Ascending aorta (tissue), 2 donors: ENCODE measurements at places on chromosomes 5 and 9.

GRCh38 chr5:124865603-124866354 is 119.3 kb upstream of the ZNF608 start:
- peaks cover 9% of the 10 kb centered on the region for H3K4me1 ChIP-seq
- no peaks in the 10 kb centered on the region for H3K27me3 ChIP-seq
- DNase-seq: no peak
- no peak overlapping the region for H3K27ac ChIP-seq
- no peak overlapping the region for H3K4me3 ChIP-seq
- no peaks in the 10 kb centered on the region for H3K36me3 ChIP-seq

DNA sequence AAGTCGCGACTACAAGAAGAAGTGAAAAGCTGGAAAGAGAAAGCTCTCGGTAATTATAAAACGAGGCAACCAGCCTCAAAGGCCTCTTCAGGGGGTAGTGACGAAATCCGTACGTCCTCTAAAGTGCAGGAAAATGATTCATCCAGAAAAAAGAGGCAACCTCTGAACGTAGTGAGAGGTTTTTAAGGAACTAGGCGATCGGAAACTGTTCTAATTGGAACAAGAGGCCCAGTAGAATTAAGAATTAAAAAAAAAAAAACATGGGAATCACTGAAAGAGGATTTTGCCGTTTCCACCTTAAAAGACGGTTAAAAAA is 1.0 kb downstream of the CSNK1A1 start:
- peaks cover 17% of the 10 kb centered on the region for H3K36me3 ChIP-seq
- peaks cover 30% of the 10 kb centered on the region for H3K4me1 ChIP-seq
- no peaks in the 10 kb centered on the region for H3K27me3 ChIP-seq
- DNase-seq: no peak

DNA sequence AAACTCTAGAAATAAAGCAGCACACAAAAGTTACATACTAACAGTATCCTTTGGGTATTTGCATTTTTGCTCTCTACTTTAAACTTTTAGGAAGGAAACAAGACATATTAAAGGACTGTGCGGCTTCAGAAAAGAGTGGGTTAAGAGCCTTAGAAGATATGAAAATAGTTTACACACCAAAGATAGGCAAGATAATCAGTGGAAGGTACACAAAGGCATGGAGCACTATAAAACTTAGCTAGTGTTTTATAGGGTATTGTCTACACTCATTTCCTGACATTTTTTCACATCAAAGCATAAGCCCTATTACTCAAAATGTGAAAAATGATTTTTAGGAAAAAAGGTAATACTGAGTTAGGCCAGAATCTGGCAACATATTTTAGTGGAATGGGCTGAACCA is 43.7 kb upstream of the APBA1 start:
- no peak overlapping the region for H3K27ac ChIP-seq
- H3K4me3 ChIP-seq: no peak overlapping the region
- H3K27me3 ChIP-seq: no peaks in the 10 kb centered on the region

DNA sequence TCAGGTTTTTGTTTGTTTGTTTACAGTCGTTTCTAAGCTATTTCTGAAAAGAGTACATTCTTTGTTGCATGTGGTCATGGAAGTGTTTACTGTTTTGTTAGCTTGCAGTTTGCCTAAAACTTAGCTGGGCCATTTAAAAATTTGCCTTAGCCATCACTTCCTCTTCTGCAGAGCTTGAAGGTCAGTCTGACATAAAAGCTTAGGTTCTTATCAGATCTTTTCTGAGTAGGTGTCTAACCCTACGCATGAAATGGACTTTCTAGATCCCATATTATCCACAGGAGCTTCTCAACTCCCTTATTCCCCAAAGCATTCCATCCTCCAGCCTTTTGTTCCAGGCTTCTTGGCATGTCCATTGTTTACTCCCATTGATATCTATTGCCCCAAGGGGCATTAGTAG is 90.3 kb downstream of the AP3B1 start:
- peaks cover 19% of the 10 kb centered on the region for H3K36me3 ChIP-seq
- no peak for DNase-seq
- H3K27ac ChIP-seq: no peak overlapping the region
- H3K4me1 ChIP-seq: no peaks in the 10 kb centered on the region
- no peak overlapping the region for H3K4me3 ChIP-seq
- H3K27me3 ChIP-seq: no peaks in the 10 kb centered on the region

- no peak for DNase-seq
- no peaks in the 10 kb centered on the region for H3K27me3 ChIP-seq
- no peak overlapping the region for H3K27ac ChIP-seq
- no peak overlapping the region for H3K4me3 ChIP-seq
- no peaks in the 10 kb centered on the region for H3K4me1 ChIP-seq
Observed at GRCh38 chr5:107325866-107326265, 344.9 kb downstream of the EFNA5 start.

- H3K27ac ChIP-seq: no peak overlapping the region
- DNase-seq: no peak
- H3K4me1 ChIP-seq: peaks cover 7% of the 10 kb centered on the region
Observed at GRCh38 chr5:145350513-145350912, 484.6 kb downstream of the PRELID2 start.

GRCh38 chr9:118961857-118962256 is 407.4 kb downstream of the BRINP1 start:
- no peak for DNase-seq
- H3K4me3 ChIP-seq: no peak overlapping the region
- no peaks in the 10 kb centered on the region for H3K4me1 ChIP-seq
- H3K27ac ChIP-seq: no peak overlapping the region

- no peak overlapping the region for H3K4me3 ChIP-seq
- H3K27me3 ChIP-seq: no peaks in the 10 kb centered on the region
- no peak overlapping the region for H3K27ac ChIP-seq
- DNase-seq: no peak
- no peaks in the 10 kb centered on the region for H3K36me3 ChIP-seq
Observed at GRCh38 chr9:125990793-125991220, 243.6 kb downstream of the PBX3 start.

GRCh38 chr5:111758284-111758628 is 1.3 kb upstream of the NREP start:
- no peaks in the 10 kb centered on the region for H3K36me3 ChIP-seq
- H3K4me1 ChIP-seq: peaks cover 14% of the 10 kb centered on the region
- no peak for DNase-seq
- peak overlapping the region; percentile 72 for H3K4me3 ChIP-seq
- H3K27ac ChIP-seq: peak overlapping the region; percentile 76

GRCh38 chr5:163506095-163506457 is 657 bp downstream of the MAT2B start:
- peak overlapping the region; percentile 99 for H3K27ac ChIP-seq
- no peaks in the 10 kb centered on the region for H3K36me3 ChIP-seq
- peaks cover 7% of the 10 kb centered on the region for H3K4me1 ChIP-seq
- no peak for DNase-seq
- H3K4me3 ChIP-seq: peak overlapping the region; percentile 93
- H3K27me3 ChIP-seq: no peaks in the 10 kb centered on the region

- H3K27ac ChIP-seq: no peak overlapping the region
- DNase-seq: no peak
- H3K27me3 ChIP-seq: no peaks in the 10 kb centered on the region
Observed at GRCh38 chr5:151270599-151270998, 17.6 kb downstream of the GM2A start.

DNA sequence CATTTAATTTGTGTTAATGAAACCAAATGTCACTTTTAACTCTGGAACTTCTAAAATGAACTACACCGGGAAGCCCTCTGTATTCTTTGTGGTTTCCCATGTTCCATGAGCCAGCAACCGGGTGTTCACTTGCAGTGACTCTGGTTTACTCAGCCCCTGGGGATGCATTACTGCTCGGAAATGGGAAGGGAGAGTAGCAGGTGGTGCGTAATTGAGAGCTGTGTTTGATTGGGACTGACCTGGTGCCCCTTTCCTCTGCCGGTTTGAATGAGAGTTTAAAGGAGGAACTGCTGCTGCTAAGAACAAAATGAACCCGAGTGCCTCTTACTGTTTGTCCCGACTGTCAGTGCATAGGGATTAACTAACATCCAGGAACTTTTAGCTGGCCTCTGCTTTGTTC is 100.1 kb upstream of the DHFR start:
- no peaks in the 10 kb centered on the region for H3K4me1 ChIP-seq
- no peak overlapping the region for H3K4me3 ChIP-seq
- no peak overlapping the region for H3K27ac ChIP-seq
- DNase-seq: no peak

DNA sequence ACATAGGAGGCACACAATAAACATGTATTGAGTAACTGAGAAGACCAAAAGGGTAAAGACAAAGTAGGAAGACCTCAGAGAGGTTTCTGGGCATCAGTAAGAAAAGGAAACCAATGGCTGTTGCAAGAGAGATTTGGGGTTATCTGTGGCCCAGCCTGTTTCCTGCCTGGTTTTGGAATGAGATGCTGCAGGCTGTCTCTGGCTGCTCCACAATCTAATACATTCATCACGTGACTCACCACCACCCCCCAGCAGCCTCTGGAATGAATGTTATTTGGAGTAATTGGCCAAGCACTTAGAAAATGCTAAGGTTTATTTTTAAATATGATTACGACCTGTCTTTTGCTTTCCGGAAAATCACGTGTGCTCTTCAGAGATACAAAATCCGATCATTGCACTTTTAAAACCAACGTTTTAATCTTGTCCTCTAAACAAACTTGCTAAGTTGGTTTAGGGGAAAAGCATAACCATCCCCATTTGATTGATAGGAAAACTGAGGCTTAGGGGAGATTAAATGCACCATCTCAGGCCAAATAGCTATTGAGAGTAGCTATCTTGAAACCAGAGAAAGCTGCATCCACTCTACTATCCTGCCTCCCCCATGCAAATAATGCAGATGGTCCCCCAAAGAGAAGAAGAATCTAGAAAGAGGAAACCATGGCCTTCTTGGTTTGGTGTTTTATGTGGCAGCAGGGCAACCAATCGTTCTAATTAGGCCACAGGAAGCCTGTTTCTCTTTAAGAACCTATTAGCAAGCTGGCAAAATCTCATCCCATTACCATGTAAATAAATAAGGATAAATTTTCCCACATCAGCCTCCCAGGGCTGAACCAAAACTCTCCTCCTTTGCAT is 151.8 kb upstream of the ADRA1B start:
- H3K4me1 ChIP-seq: peaks cover 16% of the 10 kb centered on the region
- H3K4me3 ChIP-seq: no peak overlapping the region
- H3K27ac ChIP-seq: peak overlapping the region; percentile 48
- H3K27me3 ChIP-seq: no peaks in the 10 kb centered on the region

- no peaks in the 10 kb centered on the region for H3K27me3 ChIP-seq
- no peaks in the 10 kb centered on the region for H3K4me1 ChIP-seq
- no peaks in the 10 kb centered on the region for H3K36me3 ChIP-seq
Observed at GRCh38 chr9:84318981-84319380, 21.6 kb downstream of the SLC28A3 start.

DNA sequence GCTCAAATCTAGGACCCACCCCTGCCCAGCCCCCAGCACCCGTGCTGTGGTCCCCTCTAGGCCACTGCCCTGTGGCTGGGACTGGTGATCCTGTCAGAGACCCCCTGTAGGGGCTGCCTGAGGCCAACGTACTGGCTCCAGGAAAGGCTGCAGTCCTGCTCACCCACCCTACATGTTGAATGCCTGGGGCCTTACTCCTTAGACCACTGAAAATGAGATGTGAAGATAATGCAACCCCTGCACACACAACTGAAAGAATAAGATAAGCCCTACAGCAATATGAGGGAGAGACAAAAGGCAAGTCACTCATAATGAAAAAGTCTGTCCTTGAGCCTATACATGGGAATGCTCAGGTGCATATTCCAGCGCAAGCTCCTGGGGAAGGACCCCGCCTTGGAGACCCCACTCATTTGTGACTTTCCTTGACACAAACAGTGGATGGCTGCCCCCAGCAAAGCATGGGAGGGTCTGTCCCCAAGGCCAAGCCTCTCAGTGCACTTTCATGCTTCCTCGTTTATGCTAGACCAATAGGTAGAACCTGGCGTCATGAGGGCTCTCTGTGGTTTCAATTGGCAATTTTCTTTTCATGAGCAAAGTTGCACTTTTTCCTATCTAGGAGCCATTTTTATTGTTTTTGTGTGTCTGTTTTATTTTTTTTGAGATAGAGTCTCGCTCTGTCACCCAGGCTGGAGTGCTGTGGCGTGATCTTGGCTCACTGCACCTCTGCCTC is 12.5 kb upstream of the WNK2 start:
- no peak for DNase-seq
- H3K4me3 ChIP-seq: no peak overlapping the region
- H3K27ac ChIP-seq: no peak overlapping the region
- no peaks in the 10 kb centered on the region for H3K4me1 ChIP-seq
- no peaks in the 10 kb centered on the region for H3K36me3 ChIP-seq
- no peaks in the 10 kb centered on the region for H3K27me3 ChIP-seq

GRCh38 chr5:16427587-16427986 is 38.0 kb downstream of the ZNF622 start:
- DNase-seq: no peak
- no peak overlapping the region for H3K4me3 ChIP-seq
- no peak overlapping the region for H3K27ac ChIP-seq
- no peaks in the 10 kb centered on the region for H3K4me1 ChIP-seq
- no peaks in the 10 kb centered on the region for H3K27me3 ChIP-seq

GRCh38 chr9:105291422-105291859 is 47.0 kb downstream of the SLC44A1 start:
- no peak overlapping the region for H3K4me3 ChIP-seq
- H3K27ac ChIP-seq: no peak overlapping the region
- no peaks in the 10 kb centered on the region for H3K36me3 ChIP-seq

DNA sequence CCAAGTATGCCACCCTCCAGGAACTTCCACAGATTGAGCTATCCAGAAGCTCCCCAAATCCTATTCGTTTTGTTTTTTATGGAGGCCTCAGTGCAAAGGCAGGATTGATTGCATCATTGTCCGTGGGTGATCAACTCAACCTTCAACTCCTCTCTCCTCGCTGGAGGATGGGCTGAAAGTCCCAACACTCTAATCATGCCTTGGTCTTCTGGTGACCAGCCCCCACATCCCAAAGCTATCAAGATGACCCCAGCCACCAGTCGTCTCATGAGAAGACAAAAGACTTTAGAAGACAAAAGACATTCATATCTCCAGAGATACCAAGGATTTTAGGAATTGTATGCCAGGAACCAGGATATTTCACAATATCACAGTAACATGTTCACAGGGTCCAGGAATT is 441.6 kb upstream of the WWC1 start:
- H3K4me1 ChIP-seq: no peaks in the 10 kb centered on the region
- no peaks in the 10 kb centered on the region for H3K36me3 ChIP-seq
- no peaks in the 10 kb centered on the region for H3K27me3 ChIP-seq
- no peak overlapping the region for H3K27ac ChIP-seq
- DNase-seq: no peak
- H3K4me3 ChIP-seq: no peak overlapping the region

DNA sequence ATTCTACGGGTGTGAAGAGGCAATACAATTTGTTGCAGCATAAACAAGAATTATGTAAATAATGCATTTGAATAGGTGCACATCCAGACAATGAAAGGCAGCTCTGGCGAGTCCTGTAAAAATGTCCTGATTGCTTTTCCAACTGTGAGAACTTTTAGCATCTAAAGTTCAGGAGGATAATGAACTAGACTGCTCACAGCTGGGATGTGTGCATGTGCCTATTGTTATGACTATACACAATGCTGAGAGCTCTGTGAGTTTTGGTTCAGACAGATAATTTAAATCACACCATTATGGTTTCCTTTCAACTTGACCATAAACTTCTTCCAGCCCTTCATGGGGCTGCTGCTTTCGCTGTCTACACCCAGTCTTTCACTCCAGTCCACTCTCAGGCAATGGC is 99.9 kb downstream of the PLK2 start:
- H3K4me3 ChIP-seq: no peak overlapping the region
- no peaks in the 10 kb centered on the region for H3K27me3 ChIP-seq
- no peaks in the 10 kb centered on the region for H3K36me3 ChIP-seq

GRCh38 chr5:56545016-56545415 is 270.3 kb upstream of the MAP3K1 start:
- H3K27ac ChIP-seq: no peak overlapping the region
- DNase-seq: no peak
- no peaks in the 10 kb centered on the region for H3K27me3 ChIP-seq
- no peaks in the 10 kb centered on the region for H3K36me3 ChIP-seq
- no peak overlapping the region for H3K4me3 ChIP-seq
